ELR (cell line): ENCODE measurements at places on chromosomes 4 and X.

DNA sequence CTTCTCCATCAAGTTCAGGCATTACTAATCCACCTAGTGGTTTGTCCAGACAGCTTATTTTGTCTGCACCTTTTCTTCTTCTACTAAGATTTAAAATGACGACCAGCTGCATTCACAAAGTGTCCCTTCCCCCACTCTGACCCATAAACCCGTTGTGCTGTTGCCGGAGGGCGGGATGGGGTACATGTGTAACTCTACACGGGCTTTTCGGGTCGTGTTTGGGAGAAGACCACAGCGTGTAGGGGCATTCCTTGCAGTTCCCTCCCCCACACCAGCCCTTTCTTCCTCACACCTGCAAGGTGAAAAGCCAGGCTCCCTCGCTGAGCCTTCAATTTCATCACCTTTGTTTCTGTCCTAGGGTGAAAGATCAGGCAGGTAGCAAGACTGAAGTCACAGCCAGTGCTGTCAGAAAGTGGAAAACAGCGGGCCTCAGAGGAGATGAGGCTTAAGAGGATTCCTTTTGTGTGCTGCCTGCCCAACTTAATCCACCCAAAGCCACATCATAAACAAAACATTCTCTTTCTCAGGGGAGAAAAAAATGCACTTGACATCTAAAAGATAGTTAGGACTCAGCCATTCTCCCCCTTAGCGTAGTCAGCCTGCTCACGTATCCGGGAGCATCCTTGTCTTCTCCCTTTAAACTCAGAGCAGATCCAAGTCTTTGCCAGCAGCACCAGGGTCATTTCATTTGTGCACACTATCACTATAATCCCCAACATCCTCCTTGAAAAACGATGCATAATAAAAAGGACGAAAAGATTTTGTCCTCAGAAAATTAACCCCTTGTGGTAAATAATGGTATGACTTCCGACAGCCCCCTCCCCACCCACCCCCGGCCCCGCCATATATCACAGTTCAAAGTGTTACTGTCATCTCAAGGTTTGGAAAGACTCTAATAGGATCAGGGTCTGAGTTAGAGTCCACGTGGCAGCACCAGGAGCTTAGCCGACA lies 599.0 kb downstream of the RAB28 start:
- no peak for DNase-seq

GRCh38 chr4:113146876-113147358 lies 97.5 kb downstream of the ANK2 start:
- peak; percentile 13 for DNase-seq

DNA sequence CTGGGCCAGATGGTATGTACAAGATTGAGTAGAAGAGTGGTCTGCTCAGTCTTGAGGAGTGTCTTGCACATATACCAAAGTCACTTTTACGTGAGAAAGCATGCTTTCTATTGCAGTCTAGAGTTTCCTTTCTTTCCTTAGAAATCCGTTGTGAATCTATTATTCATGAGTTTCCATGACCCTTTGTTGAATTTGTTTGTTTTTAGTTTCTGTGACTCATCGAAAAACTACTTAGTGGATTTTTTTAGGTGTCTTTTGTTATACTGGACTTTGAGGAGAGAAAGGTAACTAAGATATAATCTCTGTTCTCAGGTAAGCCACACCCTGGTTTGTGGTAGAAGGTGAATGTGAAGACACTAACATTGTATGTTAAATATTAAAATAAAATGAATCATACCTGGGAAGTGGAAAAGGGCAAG lies 23.0 kb downstream of the GALNT7 start:
- DNase-seq, result peak; percentile 82

DNA sequence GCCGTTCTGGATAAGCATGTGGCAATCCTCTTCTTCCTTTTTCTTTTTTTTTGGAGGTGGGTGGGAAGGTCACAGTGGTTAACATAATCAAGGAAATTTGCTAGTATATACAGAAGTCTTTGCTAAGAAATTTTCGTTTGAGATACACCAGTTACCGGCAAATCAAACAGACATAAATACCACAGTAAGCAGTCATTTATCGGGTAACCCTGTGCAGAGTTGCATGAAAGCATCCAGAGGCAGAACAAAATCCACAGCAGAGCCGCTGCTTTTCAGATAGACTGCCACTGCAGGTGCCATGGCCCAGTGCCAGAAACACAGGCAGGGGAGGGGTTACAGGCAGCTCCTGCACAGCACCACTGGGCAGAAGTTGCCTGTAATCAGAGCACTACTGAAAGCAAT lies 179.1 kb upstream of the MAB21L2 start:
- no peak for DNase-seq

- DNase-seq, result no peak
These were observed 23.0 kb upstream of the PDZD4 start for GRCh38 chrX:153853180-153853901.

DNA sequence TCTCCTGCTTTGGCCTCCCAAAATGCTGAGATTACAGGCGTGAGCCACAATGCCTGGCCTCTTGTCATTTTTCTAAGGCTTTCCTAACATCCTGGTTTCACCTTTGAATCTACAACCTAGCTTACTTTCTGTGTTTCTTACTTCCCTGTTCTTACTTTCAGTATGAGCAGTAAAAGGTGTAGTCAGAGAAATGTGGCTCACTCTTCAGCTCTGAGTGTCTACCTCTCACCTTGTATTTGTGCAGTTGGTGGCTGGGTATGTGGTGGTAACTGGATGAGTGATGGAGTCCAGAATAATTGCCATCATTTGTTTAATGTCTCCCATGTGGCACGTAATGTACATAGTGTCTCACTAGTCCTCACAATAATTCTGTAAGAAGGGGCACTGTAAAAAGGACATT lies 19.1 kb upstream of the CXCL11 start:
- no peak for DNase-seq
